Cardiac septum (tissue), 1 donor: ENCODE measurements at places on chromosomes 3 and 15.

- no peak for DNase-seq
Observed at GRCh38 chr3:30649572-30650318, 43.3 kb downstream of the TGFBR2 start.

DNA sequence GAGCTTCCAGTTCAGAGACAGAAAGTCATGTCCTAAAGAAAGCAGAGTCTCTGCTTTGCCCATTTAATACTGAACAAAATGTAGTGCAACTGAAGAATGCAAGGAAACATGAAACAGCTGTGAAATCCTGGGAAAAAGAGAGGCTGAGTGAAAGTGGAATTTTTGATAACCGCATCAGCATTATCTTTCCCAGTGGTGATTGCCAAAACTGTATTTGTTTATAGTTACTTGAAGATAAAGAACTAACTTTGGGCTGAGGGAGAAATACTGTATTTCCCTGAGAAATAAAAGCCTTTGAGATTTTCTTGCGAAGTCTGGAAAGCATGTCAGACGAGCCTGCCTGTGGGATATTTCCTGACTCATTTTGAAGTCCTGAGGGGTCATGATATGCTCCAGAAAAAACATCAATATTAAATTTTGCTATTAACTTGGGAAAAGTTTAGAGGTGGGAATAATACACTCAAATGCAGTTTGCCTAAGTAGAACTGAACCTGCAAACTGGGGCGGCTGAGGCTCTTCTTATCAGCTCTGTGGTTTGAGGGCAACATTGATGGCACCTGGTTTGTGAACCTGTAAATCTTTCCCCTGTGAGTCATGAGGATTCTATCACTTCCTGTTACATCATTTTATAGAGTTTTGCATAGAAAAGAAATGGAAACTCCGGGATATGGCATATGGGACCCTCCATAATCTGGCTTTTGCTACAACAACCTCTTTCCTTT lies 855.3 kb downstream of the MCTP2 start:
- no peak for DNase-seq

DNA sequence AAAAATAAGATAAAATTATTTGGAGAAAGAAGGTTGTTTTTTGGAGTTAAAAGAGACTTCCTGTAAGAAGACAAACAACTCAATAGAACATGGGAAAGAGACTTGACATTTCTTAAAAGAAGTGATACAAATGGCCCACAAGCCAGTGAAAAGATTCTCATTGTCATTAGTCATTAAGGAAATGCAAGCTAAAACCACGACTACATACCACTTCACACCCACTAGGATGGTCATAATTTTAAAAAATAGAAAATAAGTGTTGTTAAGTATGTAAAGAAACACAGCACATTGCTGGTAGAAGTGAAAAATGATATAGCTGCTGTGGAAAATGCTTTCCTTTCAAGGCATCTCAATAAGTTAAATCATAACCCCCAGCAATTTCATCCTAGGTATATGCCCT lies 44.4 kb upstream of the GK5 start:
- no peak for DNase-seq

DNA sequence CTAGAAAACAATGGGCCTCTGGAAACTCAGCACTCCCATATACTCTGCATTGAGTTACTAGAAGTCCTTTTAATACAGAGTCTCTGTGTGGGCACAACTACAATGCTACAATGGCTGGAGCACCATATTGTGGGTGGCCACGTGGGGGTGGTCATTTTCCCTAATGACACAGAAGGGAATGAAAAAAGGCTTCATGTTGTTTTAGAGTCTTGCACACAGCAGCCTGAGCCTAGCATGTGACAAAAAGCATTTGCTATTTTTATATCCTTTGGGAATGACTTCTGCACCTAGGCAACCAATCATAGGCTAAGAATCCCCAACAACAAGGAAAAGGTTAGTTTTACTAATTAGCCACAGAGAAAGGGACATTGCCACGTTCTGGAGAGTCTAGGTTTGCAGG lies 120.6 kb downstream of the PPM1L start:
- DNase-seq: no peak

GRCh38 chr15:53224371-53224770 lies 434.2 kb upstream of the ONECUT1 start:
- DNase-seq: no peak
